ENCODE measurements at places on chromosomes 5 and 9.

- DNase-seq = no peak
Measured at GRCh38 chr5:5344606-5345005, 77.9 kb upstream of the ICE1 start.

GRCh38 chr9:107131108-107131799, 151.8 kb upstream of the RAD23B start:
- no peak for DNase-seq

GRCh38 chr5:144131261-144131660, 39.2 kb downstream of the YIPF5 start:
- DNase-seq = no peak

GRCh38 chr9:80839821-80840675, 849.3 kb downstream of the TLE1 start:
- no peak for DNase-seq

- DNase-seq = no peak
Measured at GRCh38 chr9:137429546-137429890, 6.3 kb downstream of the NOXA1 start.

DNA sequence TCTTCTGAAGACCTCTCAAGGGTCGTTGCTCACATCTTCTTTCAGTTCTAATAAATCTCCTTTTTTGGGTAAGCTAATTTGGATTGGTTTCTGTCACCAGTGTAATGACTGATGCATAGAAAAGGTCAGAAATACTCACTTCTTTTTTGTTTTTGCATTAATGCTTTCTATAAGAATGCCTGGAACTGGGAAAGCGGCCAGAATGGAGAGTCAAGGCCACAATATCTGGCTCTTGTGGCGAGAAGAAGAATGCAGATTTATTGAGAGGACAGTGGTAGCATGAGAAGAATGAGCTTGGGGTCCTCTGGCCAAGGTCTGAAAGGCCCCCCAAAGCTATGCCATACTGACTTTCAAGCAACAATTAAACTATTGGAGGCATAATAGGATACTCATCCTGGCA, 88.0 kb upstream of the SLC12A2 start:
- DNase-seq = no peak

DNA sequence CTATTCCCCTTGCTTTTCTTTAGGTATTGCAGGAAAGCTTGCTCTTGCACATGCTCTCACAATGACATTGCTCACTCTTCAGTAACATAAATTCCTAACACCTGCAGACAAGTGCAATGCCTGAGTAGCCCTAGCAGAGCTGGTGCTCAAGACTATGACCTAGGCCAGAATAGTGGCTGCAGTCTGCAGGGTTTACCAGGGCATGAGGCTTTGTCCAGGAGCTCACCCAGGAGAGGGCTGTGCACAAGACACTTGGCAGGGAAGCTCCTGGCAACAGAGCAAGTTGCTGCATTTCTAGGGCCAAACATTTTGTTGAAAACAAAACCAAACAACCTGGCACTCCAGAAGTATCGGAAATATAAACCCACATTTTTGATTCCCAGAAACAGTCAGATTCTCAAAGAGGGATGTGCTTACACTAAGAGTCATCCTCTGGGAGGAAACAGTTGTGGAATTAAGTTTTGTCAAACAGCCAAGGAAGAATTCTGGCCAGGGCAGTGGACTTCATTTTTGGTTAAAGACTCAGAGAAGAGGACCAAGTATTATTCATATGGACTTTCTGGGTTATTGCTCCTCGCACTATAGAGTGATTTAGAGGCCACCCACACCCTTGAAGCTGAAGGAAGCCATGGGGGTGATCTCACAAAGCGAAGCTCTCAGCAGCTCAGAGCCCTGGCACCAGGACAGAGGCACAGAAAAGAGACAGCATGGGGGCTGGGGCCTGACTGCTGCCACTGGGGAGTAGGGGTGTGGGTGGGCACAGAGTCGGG, 44.9 kb downstream of the MACROH2A1 start:
- DNase-seq = no peak

- DNase-seq = no peak
Measured at GRCh38 chr5:106637275-106637674, 1033.5 kb downstream of the EFNA5 start.
